ENCODE measurements at places on chromosomes 12 and 14.

DNA sequence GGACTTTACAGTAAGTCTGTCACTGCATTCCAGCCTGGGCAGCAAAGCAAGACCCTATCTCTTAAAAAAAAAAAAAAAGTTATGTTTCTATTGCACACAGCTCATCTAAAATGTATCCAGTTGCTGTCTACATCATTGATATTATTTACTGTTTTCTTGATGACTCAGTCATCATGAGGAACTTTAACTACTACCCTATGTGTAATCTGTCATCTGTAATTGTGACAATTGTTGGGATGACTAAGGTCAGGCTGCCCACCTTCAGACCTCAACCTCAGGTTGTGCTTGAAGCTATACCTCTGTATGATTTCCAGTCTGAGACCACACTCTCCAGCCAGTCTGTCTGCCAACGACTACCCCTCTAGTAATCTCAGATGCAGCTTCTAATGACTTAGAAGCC, 15.3 kb downstream of the PPP1R13B start:
- DNase-seq = no peak

DNA sequence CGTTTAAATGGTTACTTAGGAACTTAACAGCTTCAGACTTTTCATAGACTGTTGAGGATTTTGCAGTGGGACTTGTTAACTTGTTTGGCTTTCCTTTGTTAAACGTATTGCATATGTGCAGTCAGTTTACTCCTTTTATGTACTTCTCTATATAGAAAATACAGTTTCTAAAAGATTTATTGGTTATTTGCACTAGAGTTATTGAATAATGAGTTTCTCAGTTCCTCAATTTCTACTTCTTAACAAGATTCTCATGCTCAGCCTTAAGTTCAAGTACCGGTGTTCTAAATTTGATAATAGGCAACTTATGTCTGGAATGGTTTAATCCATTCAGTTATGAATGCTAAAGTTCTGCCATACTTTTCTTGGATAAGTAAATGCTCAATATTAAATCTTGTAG, 919 bp downstream of the PSMA3 start:
- no peak for DNase-seq

- no peak for DNase-seq
Measured at GRCh38 chr12:16688200-16688599, 82.2 kb upstream of the LMO3 start.

- no peak for DNase-seq
Measured at GRCh38 chr12:53201177-53201541, 5.9 kb downstream of the ITGB7 start.

GRCh38 chr12:18391151-18391550, 129.8 kb downstream of the PIK3C2G start:
- DNase-seq = no peak

- no peak for DNase-seq
Measured at GRCh38 chr14:68612049-68612448, 180.8 kb downstream of the ZFP36L1 start.

- DNase-seq = no peak
Measured at GRCh38 chr12:583251-583869, 79.9 kb downstream of the NINJ2 start.

- no peak for DNase-seq
Measured at GRCh38 chr14:71632440-71632946, 299.7 kb upstream of the RGS6 start.

GRCh38 chr12:84243686-84244085, 668.9 kb downstream of the SLC6A15 start:
- no peak for DNase-seq

- no peak for DNase-seq
Measured at GRCh38 chr14:73261075-73261474, 23.8 kb downstream of the PAPLN start.

DNA sequence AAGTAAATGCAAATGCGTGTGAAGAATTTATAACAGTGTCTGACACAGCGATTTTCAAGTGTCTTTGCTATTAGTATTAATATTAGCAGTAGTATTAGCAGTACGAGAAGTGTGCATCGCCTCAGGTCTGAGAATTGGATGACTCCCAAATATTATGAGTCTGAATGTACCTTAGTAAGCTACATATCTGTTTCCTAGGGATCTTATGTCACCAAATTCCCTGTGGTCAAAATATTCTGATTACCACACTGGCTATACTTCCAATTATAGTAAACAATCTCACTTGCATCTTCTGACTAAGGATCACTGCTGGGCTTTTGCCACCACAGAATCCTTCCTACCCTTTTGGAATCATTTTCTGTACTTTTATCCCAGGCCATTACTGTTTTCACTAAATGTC, 396.0 kb upstream of the MIS18BP1 start:
- no peak for DNase-seq

DNA sequence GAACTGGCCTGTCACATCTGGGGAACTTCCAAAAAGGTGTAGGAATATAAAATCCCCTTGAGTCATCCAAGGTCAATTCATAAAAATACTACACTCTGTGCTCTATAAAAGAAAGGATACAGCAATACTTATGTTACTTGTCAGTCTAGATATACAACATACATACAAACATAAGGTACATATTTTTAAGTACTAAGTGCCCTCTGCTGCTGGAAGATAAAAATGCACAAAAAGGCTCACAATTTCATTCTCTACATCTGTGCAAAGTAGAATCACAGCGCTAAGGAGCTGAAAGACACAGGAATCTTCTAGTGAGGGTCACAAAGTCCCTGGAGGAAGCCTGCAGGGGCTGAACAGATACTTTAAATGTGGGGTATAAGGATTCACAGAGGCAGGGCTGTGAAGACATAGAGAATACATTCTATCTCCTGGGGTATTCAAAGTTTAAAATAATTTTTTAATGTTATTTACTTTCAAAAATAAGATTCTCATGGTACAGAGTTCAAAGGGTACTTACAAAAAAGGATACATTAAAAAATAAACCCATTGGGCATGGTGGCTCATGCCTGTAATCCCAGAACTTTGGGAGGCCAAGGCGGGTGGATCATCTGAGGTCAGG, 10.2 kb upstream of the GOLGA5 start:
- peak; percentile 59 for DNase-seq

GRCh38 chr14:68562911-68563250, 230.0 kb downstream of the ZFP36L1 start:
- no peak for DNase-seq

DNA sequence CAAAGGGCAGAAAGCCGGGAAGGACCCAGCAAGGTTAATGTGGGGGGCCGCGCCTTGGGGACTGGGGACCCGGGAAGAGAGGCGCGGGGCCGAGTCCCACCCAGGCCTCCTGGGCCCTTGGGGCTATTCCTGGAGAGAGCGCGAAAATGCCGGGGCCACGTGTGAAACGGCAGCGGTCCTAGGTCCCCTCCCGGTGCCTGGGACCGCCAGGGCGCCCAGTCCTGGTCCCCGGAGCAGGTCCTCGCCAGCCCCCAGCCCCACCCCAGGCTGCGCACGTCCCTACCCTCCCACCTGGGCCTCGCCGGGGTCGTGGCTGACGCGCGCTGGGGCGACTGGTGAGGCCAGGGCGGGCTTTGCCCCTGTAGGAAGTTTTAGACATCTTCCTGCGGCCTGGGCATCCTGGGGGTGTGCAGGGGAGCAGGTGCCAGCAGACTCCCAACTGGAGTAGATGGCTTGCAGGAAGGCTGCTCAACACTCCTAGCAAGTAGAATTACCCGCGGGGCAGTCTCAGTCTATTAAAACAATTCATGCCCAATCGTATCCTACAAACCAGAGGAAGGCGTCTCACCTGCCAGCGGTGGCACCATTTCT, 708 bp downstream of the FAR2 start:
- no peak for DNase-seq
